ENCODE measurements at places on chromosomes 4 and X. TPM values are rescaled to one million over a fixed set of nuclear protein-coding genes. Genes with fewer than 3 reads are reported as not detected.
A peak's percentile ranks its signal among the peaks of the same experiment; 100 is the strongest.

DNA sequence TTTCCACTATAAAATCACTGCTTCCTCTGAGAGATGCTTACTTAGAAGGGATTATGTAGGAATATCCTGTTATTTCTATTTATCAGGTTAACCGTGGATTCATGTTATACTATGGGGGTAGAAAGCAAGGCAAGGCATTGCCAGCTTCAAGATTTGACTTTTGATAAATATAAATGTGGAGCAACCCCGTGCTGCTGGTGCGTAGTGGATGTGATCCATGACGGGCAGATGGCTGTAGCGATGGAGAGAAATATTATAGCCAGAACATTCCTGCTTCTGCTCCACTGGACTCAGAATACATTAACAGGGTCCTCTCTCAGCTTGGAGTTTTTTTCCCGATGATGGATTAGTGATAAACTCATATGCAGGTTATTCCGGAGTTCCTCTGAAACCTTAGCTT, 157.6 kb downstream of the TENM3 start:
- DNase-seq = no peak
- H3K27me3 ChIP-seq = no peaks in the 10 kb centered on the region
- no peak overlapping the region for H3K4me3 ChIP-seq
- H3K36me3 ChIP-seq = no peaks in the 10 kb centered on the region
- H3K27ac ChIP-seq = no peak overlapping the region

Gene UGT8
- total RNA-seq = 30.7 TPM

Gene SPOCK3
- total RNA-seq = 0.27 TPM

DNA sequence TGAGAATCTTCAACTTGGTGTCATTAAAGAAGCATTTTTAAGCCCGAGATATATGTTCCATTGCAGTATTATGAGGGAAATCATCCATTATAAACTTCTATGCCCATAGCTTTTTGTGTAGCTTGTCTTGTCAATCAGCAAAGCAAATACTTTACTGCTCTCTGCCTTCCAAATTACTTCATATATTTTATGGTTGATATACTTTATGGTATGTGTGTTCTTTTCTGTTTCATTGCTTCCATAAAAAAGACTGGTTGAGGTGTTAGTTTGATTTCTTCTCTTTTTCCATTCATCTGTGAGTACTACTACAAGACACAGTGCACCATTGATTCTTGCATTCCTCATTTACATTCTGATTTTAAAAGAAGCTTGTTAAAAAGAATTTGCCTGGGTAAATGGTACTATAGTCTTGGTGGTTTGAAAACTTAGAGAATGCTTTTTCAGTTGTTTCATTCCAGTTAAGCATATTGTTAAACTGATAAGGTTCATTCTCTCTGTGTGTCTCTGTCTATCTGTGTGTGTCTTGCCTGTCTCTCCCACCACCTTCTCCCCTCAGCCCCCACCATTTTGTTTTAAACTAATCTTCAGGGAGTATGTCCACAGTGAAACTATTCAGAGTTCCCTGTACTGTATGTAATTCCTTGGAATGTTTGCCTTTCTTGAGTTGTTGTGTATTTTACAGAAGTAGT, 27.1 kb downstream of the STAG2 start:
- DNase-seq = no peak
- no peaks in the 10 kb centered on the region for H3K36me3 ChIP-seq
- no peak overlapping the region for H3K4me3 ChIP-seq
- H3K4me1 ChIP-seq = peaks cover 37% of the 10 kb centered on the region
- peak overlapping the region; percentile 18 for H3K27ac ChIP-seq

GRCh38 chr4:142402900-142403299, 443.2 kb downstream of the INPP4B start:
- DNase-seq = no peak
- H3K4me3 ChIP-seq = no peak overlapping the region
- peak overlapping the region; percentile 42 for H3K27ac ChIP-seq
- H3K4me1 ChIP-seq = peaks cover 68% of the 10 kb centered on the region

Gene ZNF630
- 2.1 TPM for total RNA-seq

Gene ZNF157
- 1.7 TPM for total RNA-seq

GRCh38 chr4:114091546-114091945, 112.1 kb upstream of the ARSJ start:
- no peak for DNase-seq
- no peaks in the 10 kb centered on the region for H3K27me3 ChIP-seq
- H3K27ac ChIP-seq = no peak overlapping the region
- peaks cover 10% of the 10 kb centered on the region for H3K36me3 ChIP-seq
- H3K4me1 ChIP-seq = peaks cover 10% of the 10 kb centered on the region
- H3K4me3 ChIP-seq = no peak overlapping the region

GRCh38 chrX:40265936-40266335, 168.2 kb upstream of the BCOR start:
- no peaks in the 10 kb centered on the region for H3K36me3 ChIP-seq

DNA sequence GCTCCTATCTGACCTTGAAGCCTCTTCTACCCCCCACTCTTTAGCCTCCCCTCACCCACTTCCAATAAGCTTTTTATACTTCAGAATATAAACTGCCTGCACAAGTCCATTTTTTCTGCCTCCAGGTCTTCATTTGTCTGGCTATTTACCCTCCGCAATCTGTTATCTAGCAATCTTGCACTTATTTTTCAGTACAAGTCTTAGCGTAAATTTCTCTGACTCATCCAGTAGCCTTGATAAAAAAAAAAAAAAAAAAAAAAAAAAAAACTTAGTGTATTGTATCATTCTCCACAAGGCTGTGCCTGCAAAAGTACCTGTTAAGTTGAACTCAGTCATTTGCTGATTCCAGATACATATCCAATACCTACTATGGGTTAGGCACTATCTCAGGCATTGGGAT, 219.5 kb upstream of the DKK2 start:
- DNase-seq = no peak
- H3K36me3 ChIP-seq = no peaks in the 10 kb centered on the region
- no peak overlapping the region for H3K4me3 ChIP-seq
- peaks cover 4% of the 10 kb centered on the region for H3K4me1 ChIP-seq
- no peaks in the 10 kb centered on the region for H3K27me3 ChIP-seq

Gene TMEM31
- total RNA-seq = 0.27 TPM

GRCh38 chr4:7872264-7872771, 67.3 kb downstream of the AFAP1 start:
- peaks cover 52% of the 10 kb centered on the region for H3K36me3 ChIP-seq
- no peak overlapping the region for H3K4me3 ChIP-seq
- no peak overlapping the region for H3K27ac ChIP-seq
- no peak for DNase-seq
- no peaks in the 10 kb centered on the region for H3K27me3 ChIP-seq

DNA sequence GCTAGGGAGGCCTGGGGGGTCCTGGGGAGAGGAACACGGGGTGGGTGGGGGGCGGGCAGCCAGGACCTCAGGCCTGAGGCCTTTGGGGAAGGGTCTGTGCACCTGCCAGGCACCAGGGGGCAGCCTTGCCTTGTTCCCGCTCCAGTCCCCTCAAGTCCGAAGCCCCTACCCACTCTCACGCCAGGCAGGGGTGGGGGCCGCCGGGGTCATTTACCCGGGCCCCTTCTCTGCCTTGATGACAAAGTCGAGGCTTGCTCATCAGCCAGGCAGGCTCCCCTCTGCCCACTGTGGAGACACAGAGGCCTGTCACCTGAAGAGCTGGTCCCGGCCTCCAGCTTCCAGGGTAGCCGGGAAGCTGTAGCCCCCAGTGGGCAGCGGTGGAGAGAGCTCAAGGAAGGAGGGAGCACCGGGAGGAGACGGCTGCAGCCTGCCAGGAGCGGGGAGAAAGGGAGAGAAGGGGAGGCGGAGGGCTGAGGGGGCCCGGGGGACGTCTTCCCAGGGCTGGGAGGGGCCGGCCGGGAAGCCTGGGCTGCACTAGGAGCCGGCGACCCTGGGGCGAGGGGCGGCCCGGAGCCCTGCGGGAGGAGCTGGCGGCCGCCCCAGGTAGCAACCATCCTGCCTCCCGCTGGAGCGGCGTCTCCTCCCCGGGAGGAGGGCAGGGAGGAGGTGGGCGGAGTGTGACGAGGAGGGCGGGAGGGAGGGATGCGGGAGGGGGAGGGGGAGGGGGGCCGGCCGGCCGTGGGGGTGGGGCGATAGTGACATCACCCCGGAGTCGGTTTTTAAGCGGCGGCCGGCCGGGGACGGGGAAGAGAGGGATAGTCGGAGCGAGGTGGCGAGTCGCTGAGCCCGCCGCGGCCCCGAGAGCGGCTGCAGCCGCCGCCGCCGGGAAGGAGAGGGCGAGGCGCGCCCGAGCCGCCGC, at the start of gene SLC6A8:
TSS of gene SLC6A8 (plus strand) at position 806 of the 919 bp plus-strand sequence. CDS start 649 bp downstream, outside the sequence.
- peak within 1 kb of the TSS; percentile 85 for H3K27ac ChIP-seq
- peaks cover 6% of the 10 kb centered on the region for H3K36me3 ChIP-seq
- no peaks in the 10 kb centered on the region for H3K27me3 ChIP-seq

All from WTC11 (cell line).